ENCODE measurements at places on chromosomes 7 and 10.

GRCh38 chr7:41979834-41980307 is 257.1 kb downstream of the GLI3 start:
- DNase-seq: no peak

- DNase-seq: no peak
These were observed 10.0 kb upstream of the DDIT4 start for GRCh38 chr10:72263613-72264241.

DNA sequence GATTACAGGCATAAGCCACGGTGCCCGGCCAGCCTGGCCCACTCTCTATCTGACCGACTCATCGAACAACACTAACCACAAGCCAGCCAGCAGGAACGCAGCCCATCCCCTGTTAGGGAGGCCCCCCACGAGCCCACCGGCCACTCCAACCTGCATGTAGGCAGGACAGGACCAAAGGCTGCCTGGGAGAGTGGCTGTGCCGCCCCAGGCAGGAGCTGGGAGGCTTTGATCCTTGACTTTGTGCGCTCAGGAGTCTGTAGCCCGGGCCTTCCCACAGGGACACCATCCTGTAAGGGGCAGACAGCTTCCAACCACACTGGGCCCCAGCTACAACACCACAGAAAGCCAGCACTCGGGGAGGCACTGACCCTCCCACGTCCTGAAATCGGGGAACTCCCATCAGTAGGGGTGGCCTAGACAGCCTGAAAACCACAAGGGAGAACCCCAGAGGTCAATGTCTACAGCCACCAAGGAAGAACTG is 29.4 kb downstream of the GRID1 start:
- DNase-seq: no peak

- DNase-seq: no peak
These were observed 152.5 kb downstream of the LCOR start for GRCh38 chr10:96984541-96985131.

- no peak for DNase-seq
These were observed 290.8 kb downstream of the EXOC4 start for GRCh38 chr7:133543657-133544056.

DNA sequence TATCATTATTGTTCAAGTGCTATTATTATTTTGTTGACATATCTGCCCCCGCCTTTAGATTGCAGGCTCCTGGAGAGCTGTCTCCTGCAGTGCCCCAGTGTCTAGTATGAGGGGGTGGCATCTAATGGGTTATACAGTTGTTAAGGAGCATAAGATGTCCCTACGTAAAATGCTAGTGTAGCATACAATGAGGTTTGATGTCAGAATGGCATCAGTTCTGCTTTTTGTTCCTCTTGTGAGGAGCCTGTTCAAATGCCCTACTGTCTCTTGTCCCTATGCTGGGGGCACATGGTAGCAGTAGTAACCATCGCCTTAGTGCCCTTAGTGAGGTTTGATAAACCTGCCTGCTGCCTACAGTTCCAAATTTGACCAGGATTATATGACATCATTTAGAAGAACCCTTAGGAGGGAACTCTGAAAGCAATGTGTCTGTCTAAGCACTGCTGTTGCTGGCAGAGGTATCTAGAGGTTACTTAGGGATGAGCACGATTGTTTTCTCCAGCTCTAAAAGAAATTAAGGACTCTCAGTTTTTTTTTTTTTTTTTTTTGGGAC is 9.7 kb downstream of the CREM start:
- DNase-seq: no peak

- no peak for DNase-seq
These were observed 219.8 kb downstream of the NEBL start for GRCh38 chr10:20677340-20677739.

- peak; percentile 82 for DNase-seq
These were observed 378 bp downstream of the PIK3AP1 start for GRCh38 chr10:96719850-96720421.

- DNase-seq: no peak
These were observed 234.0 kb upstream of the SP4 start for GRCh38 chr7:21193895-21194294.

DNA sequence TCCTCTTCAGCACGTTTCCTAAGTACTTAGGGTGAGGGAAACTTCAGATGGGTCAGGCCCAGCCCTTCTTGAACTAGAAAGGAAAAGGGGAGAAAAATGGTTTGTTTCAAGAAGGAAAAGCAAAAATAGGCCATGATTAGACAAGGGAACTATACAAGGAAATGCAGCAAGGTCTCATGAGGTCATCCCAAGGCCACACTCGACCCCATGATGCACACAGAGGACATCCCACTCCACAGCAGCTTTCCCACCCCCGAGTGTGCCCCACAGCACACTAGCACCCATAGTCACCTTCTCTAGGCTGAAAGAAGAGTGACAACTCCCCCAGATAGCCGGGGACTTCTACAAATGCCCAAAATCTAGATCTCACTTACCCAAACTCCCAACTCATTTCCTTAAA is 173.4 kb downstream of the FAM107B start:
- no peak for DNase-seq

DNA sequence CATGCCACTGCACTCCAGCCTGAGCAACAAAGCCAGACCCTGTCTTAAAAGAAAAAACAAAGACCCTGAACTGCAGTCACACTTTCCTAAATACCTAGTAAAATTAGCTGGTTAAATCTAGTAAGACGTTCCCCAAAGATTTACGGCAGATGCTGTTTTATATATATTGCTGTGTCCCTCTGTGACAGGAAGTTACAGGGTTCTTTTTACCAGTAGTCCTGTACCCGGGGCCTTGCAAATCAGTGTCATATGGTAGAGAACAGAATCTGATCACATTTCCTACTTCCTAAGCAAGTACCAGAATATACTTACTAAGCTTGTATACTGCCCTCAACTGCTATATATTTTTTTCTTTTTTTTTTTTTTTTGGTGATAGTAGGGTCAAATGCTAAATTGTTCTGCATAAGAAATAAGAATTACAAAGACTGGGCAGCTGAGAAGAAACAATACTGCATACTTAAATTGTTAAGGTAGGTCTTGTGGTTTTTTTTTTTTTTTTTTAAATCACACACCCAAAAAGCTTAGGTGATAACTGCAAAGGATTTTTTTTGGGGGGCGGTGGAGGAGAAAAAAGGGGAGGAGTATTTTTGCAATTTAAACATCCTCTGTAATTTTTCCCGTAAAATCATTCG is 27.3 kb upstream of the KMT2E start:
- no peak for DNase-seq

GRCh38 chr7:21572331-21573313 is 29.8 kb downstream of the DNAH11 start:
- DNase-seq: no peak

DNA sequence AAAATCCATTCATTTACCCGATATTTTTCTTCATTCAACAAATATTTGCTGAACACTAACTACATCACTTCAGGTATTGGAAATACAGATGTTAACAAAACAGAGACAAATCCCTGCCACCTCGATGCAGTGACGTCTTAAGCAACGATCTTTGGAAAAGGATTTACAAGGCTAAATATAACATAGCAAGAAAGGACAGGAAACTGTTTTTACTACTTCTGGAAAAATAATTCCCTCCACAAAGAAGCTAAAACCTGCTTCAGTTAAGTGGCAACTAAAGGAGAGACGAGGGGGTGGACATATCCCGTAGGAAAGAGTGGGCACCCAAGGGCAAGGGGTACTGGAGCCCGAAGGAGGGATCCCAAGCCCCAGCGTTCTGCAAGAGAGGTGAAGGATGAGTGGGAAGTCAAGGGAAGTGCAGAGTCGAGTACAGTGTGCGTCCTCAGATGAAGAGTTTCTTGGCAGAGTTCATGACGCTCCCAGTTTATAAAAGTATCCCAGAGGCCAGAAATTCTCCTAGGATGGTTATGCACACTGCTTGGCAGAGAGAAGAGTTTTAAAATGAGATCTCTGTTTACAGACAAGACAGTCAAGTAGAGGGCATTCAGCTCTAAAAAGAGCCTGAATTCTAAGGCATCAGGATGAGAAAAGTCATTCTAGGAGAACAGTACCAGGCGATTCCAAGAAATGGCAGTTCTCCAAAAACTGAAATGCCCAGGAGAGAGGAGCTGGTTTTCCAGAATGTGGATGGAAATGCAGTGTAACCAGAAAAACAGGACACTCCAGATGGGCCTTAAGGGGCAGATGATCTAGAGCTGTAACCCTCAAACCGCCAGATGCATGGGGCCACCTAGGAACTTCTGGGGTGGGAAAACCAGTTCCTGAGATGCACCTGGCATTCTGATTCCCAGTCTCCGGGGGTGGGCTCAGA is 97.3 kb downstream of the GRB10 start:
- no peak for DNase-seq

DNA sequence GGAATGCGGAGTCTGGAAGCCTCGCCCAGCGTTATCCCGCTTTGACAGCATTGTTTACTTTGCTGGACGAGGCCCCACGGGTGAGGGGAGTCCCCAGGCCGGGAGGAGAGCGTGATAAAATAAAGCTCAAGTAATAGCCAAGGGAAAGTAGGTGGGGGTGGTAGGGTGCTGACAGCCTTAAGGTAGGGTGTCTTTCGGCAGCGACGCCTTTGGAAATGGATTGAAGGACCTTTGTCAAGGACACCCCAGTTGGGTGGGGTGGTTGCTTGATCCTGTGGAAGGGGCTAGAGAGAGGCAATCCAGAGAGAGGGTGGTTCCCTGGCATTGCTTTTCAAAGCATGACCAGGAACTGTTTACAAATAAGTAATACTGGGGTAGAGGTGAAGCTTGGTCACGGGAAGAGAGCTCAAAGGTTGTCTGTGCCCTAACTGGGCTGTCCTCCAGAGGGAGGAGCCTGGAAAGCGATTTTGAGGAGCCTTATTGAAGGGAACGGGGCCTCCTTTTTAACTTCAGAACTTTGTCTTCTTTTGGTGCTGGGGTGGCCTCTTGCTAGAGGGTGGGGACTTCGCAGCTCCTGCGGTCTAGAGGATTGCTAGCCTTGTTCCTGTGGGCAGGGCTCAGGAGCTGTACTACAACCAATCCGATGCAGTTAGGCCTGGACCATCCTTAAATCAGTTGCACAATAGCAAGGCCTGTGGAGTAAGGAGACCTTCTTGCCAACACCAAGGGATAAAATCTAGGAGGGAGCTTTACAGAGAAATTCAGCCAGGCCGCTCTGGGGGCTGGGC is 1.3 kb downstream of the EIF4EBP2 start:
- peak; percentile 46 for DNase-seq

- no peak for DNase-seq
These were observed 95.0 kb downstream of the KLF6 start for GRCh38 chr10:3689871-3690510.

GRCh38 chr10:7773845-7774801 is 13.7 kb downstream of the KIN start:
- DNase-seq: no peak

GRCh38 chr10:17074541-17074847 is 55.1 kb downstream of the CUBN start:
- DNase-seq: no peak

DNA sequence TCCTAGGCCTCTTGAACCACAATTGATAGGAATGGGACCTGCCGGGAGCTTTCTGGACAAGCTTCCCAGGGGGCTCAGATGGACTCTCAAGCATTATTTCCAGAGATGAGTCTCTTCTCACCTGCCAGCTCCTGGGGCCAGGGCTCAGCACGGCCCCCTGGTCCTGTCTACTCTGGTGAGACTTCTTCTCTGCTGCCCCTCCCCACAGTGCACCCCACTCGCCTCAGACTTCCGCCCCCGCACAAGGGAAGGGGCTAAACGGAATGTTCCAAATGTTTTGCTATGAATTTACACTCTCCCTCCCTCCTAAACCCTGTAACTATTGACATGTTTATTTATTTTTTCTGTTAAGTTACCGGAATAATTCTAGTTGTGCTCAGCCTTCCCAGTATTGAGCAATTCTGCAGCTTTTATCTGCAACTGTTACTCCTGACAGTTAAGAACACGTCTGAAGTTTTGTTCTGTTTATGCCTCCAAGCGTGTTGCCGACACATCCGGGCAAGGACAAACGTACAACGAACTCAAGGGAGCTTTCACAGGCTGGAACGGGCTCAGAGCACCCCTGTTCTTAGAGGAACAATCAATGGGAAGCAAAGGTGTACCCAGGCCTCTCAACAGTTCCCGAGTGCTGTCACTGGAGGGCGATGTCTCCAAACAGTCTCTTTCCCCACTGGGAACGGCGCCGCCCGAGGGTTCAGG is 55.2 kb downstream of the FHIP2A start:
- DNase-seq: peak; percentile 49

DNA sequence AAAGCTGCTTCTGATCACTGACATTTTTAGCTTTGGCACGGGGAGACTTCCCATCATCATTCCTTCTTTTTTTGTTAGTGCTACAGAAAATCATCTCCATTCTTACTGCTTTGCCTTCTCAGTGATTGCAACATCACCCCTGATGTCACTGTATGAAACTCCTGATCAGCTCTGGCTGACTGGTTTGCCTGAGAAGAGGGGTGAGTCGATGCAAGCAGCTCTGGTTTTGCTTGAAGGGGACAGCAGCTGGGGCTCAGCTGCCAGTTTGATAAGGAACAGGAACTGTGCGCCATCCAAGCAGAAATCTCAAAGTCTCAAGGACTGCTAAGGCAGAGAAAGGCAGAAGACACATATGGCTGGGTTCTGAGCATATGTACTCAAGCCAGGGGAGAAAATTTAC is 808.5 kb upstream of the CELF2 start:
- no peak for DNase-seq

DNA sequence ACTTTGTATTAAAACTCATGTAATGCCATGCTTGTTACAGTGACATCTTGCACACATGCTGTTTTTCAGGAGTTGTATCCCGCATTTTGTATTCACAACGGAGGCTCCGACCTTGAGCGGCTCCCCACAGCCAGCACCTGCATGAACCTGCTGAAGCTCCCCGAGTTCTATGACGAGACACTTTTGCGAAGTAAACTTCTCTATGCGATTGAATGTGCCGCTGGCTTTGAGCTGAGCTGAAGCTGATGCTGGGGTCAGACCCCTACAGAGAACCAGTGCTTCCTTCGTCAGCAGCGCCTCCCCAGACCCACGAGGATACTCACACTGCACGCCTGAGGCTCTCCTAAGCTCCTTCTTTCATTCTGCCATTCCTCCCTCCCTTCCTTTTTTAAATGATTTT is 69.3 kb upstream of the DNAJB6 start:
- no peak for DNase-seq

- DNase-seq: peak; percentile 45
These were observed 1.7 kb upstream of the LDB1 start for GRCh38 chr10:102121739-102122372.

GRCh38 chr10:33162248-33162575 is 172.3 kb downstream of the NRP1 start:
- no peak for DNase-seq

DNA sequence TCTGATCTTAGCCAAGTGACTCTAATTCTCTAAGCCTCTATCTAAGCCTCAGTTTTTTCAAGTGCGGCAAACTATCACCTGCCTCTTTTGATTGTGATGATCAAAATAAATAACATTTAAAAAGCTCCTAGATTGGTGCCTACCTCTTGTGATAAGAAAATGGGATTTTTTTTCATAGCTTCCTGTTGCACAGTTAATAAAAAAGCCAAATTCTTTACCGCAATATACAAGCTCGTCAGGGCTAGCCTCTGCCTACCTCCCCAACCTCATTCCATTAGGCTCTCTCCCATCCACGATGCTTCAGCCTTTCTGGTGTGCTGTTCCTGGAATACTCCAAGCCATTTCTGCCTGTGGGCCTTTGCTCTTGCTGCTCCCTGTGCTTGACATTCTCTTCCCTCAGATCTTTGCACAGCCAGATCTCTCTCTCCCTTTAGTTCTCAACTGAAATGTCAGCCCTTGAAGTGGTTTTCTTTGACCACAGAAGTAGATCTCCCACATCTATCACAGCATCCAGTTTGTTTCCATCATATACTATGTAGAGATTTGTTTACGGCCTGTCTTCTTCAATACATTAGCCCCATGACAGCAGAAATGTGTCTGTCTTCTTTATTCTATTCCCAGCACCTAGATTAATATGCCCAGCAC is 48.8 kb downstream of the SFR1 start:
- no peak for DNase-seq
